ENCODE measurements at places on chromosomes 3 and 15. TPM values are rescaled to one million over a fixed set of nuclear protein-coding genes. Genes with fewer than 3 reads are reported as not detected.

DNA sequence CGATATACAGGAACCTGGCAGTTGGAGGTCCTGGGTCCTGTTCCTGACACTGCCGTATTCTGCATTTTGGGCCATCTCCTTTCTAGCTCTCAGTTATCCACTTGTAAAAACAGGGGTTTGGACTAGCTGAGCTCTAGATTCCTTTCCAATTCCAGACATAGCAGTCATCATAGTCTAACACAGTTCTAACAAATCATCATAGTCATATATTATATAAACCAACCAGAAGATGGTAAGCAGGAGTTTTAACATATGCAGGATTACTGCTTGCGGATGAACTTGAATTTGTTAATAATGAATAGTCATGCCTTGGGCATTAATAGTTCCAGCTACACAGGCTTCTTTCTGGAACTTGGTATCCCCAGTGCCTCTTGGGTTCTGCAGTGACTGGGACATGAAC lies 26.6 kb downstream of the MASP1 start:
- DNase-seq: no peak

DNA sequence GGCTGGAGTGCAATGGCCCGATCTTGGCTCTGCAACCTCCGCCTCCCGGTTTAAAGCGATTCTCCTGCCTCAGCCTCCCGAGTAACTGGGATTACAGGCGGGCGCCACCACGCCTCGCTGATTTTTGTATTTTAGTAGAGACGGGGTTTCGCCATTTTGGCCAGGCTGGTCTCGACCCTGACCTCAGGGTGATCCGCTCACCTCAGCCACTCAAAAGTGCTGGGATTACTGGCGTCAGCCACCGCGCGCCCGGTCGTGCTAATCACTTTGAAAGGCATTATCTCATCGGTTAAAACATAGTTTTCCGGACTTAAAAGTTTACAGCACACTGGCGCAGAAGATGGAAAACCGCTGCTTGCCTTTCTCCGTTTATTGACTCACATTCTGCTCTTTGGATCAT lies 27.6 kb upstream of the MTHFS start:
- no peak for DNase-seq

The FANCD2OS gene
- not detected for total RNA-seq

The GSK3B gene
- 72.8 TPM for total RNA-seq

DNA sequence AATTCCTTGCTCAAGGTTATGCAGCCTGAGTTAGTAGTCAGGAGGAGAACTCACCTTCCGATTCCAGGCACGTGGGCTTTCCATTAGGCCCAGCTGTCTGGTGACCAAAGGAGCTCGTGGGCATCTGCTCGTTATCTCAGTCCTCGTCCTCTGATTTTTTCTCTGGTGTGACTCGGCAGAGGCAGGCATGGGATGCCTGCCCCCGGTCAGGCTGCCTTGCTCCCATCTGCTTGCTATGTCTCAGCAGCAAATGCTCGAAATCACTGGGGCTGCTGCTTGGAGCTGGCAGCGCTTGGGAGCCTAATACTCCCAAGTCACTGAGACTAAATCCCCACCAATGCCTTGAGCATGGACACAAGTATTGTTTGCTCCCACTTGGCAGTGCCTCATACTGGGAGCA lies 84.5 kb upstream of the NMNAT3 start:
- no peak for DNase-seq

GRCh38 chr3:130759692-130760338 lies 13.2 kb upstream of the PIK3R4 start:
- DNase-seq: no peak

GRCh38 chr15:83396101-83396500 lies 51.0 kb upstream of the SH3GL3 start:
- DNase-seq: no peak

The LMAN1L gene
- 0.35 TPM for total RNA-seq

DNA sequence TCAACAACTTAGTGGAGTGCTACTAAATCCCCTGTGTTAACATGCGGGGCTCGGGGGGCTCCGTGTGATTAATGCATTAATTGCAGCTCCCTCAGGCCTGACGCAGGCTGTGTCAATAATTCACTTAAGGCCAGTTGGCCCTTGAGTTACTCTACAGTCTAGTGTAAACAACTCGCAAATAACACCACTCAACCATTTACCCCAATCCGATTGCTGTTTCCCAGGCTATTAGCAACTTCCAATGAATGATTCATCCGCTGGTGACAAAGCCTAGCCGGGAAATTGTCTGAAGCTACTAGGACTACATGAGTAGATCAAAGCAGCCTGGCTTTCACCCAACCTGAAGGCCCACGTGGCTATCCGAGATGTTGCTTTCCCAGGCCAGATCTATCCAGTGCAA lies 121.3 kb upstream of the SOX14 start:
- DNase-seq: no peak

DNA sequence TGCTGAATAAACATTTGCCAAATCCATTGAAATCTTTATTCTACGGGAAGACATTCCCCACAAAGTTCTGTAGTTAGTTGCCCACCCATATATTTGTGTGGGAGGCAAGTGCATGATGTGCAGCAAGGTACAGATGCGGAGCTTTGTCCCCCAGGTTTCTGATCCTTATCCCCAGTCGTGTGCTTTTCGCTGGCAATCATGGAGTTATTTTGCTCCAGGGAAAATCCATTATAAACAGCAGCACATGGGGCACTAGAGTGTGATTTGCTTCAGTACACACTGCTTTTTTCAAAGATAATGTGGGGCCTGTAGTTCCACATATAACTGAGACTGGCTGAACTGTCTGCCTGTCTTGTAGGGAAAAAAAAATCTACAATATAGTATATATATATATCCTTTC lies 132.1 kb downstream of the FEZF2 start:
- no peak for DNase-seq

The STRA6 gene
- total RNA-seq: 114 TPM

- DNase-seq: no peak
These were observed 66.7 kb upstream of the GOLGA8B start for GRCh38 chr15:34650177-34650576.

DNA sequence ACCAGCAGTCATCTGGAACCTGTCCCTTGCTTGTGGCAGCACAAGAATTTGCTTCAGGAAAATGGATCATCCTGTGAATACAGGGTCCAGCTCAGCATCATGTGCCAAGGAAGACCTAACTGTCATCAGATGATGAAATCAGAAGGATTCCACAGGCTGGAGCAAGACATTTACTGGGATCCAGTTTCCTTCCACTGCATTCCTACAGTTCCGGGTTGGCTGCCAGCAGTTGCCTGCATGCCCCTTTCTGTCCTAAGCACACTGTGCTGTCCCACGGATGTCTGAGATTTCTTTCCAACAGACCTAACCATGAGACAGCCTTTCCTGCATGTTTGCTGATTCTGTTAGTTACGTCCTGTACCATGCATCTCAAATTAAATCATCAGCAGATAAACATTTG lies 140.7 kb downstream of the IMPG2 start:
- no peak for DNase-seq

DNA sequence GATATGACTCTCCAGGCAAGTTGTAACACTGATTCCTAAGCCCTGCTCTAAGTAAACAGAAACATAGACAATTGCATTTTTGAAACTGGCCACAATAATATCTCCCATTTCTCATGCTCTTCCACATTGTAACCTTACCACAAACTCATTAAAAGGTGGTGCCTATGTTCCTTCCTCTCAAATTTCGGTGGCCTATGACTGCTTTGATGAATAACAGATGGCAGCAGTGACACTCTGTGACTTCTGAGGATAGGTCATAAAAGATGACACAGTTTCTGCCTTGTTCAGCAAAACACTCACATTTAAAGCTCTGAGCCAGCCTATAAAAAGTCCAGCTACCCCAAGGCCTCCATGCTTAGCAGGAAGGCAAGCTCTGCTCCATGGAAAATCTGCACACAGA lies 195.2 kb downstream of the EFHB start:
- DNase-seq: no peak

- no peak for DNase-seq
These were observed 107.8 kb upstream of the BOC start for GRCh38 chr3:113103588-113103987.

- no peak for DNase-seq
These were observed 26.5 kb upstream of the CP start for GRCh38 chr3:149247929-149248691.

GRCh38 chr3:86954226-86954625 lies 36.7 kb downstream of the VGLL3 start:
- DNase-seq: no peak

The SPINK8 gene
- total RNA-seq: not detected

The RNF111 gene
- 42.0 TPM for total RNA-seq

DNA sequence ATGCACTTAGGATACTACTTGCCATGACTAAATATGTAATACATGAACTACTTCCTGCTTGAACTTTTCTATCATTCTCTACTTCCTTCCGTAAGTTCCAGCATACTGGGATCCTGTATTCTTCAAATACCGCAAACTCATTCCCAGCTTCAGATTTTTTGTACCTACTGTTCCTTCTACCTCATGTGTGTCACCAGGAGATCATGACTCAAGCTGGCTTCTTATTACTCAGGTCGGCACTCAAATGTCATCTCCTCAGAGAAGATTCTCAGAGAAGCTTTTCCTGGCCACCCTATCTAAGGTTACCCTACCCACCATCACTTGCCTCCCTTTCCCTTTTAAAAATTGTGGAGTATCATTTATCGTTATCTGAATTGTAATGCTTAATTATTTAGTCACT lies 66.7 kb downstream of the RFX7 start:
- DNase-seq: no peak

DNA sequence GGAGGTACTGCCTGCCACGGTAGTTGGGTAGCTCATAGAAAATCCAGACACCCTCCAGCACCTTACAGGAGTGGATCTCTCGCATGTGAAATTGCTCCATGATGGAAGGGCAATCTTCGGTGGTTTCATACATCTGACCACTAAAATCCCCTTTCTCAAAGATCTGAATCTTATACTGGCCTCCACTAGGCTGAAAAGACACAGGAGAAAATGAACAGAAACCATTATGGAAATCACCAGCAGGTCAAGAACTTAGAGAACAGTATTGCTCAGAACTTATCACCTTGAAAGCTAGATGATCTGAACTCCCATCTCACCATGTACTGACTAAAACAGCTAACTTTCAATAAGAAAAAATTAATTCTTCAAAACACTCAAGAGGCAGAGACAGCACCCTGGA lies 5.4 kb downstream of the CRYGS start:
- DNase-seq: no peak

DNA sequence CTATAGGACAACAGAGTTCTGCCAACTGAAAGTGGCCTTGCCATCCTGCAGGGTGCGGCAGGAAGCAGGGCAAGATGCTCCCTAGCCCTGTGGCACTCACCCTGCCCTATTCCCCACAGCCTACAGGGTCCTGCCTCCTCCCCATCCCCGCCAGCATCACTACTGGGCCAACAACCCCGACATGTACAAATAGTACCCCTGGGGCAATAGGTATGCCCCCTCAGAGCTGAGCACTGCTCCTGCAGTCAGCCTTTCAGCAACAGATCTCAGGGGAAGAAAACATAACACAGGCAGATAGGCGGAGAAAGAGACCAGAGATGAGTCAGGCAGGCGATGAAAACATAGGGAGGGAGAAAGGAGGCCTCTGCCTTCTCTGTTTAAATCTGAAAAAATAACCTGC lies 74.7 kb downstream of the XXYLT1 start:
- no peak for DNase-seq

DNA sequence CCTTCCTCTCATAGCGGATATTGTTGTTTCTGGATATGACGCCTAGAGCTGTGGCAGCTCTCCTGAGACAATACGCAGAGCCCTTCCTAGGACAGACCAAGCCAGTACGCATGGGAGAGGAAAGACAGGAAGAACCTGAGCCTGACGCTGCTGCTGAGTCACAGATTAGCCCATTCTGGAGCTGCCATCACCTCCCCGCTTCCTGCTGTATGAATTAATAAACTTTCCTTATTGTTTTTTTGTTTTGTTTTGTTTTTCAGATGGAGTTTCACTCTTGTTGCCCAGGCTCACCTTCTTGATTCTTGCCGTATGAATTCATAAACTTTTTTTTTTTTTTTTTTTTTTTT lies 67.0 kb downstream of the PPCDC start:
- DNase-seq: no peak

The TMEM108 gene
- 17.4 TPM for total RNA-seq

GRCh38 chr15:81530271-81530691 lies 156.3 kb upstream of the TMC3 start:
- DNase-seq: no peak

GRCh38 chr3:278300-279064 lies 81.9 kb downstream of the CHL1 start:
- DNase-seq: no peak

The COL6A5 gene
- 0.04 TPM for total RNA-seq

The GPR15 gene
- total RNA-seq: not detected

- DNase-seq: no peak
These were observed 9.7 kb downstream of the ATP8B4 start for GRCh38 chr15:50109076-50109987.

- no peak for DNase-seq
These were observed 23.0 kb upstream of the GOLGA6C start for GRCh38 chr15:75235051-75235673.

The GNAI2 gene
- total RNA-seq: 155 TPM

DNA sequence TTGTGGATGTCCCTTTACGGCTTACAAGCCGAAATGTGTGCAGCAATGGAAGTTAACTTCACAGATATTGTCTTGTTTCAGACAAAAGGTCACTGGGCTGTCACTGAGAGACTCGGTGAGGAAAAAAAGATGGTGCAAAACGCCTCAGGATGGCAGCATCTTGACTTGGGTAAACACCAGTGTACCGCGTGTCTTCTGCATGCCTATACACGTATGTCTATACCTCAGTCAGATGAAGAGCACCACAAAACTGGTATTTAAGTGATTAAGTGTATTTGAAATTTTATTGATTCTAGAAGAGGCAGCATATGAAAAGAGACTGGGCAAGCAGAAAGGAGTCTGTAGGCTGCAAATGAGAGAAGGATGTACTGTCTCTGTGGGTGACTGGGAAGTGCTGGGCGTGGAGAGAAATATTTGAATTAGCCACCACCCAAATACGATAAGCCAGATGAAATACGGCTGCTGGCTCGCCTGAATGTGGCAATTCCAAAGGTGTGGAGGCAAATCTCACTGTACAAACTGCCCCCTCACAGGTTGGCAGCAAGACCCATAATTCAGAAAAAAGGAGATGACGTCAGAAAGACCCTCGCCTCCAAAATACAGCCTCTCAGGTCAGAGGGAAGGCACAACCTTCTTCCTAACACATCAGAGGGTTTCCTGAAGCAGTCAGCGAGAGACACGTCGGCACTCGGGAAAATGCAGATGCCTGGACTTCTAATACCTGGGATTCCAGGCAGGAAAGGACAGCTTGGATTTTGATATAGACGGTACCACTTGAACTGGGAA lies 53.4 kb upstream of the NEO1 start:
- no peak for DNase-seq

DNA sequence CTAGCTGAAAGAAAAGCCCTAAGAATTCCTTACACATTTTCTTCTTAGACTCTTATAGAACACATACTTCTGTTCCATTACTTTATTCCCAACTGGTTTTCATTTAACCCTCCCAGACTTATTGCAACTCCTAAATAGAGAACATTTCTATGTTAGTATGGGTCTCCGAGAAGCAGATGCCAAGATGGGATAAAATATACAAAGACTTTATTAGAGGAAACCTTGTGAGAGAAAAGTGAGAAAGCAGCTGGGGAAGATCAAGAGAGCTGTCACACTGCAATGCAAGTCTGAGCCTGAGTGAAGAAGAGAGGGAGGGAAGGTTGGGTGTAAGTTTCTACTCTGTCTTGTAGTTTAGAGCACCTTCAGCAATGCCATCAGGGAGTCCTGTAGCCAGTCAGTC lies 979.3 kb downstream of the IGSF11 start:
- no peak for DNase-seq

GRCh38 chr3:52870471-52870870 lies 26.9 kb downstream of the STIMATE start:
- no peak for DNase-seq

- DNase-seq: no peak
These were observed 24.0 kb downstream of the OSBPL10 start for GRCh38 chr3:31957106-31957505.

The ZNF620 gene
- 15.1 TPM for total RNA-seq
